Frontal cortex (tissue), 4 donors: ENCODE measurements at places on chromosomes 6 and 20. TPM values are rescaled to one million over a fixed set of nuclear protein-coding genes. Genes with fewer than 3 reads are reported as not detected.

NFATC2 gene
- 0.41 TPM for total RNA-seq

CNR1 gene
- 342 TPM for total RNA-seq

DNA sequence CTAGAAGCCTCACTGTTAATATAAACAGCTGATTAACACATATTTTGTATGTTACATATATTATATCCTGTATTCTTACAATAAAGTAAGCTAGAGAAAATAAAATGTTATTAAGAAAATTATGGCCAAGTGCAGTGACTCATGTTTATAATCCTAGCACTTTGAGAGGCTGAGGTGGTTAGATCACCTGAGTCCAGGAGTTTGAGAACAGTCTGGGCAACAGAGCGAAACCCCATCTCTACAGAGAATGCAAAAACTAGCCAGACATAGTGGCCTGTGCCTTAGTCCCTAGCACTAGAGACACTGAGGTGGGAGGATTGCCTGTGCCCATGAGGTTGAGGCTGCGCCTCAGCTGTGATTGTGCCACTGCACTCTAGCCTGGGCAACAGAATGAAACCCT lies 81.9 kb downstream of the NCOA3 start:
- no peak for DNase-seq

DNA sequence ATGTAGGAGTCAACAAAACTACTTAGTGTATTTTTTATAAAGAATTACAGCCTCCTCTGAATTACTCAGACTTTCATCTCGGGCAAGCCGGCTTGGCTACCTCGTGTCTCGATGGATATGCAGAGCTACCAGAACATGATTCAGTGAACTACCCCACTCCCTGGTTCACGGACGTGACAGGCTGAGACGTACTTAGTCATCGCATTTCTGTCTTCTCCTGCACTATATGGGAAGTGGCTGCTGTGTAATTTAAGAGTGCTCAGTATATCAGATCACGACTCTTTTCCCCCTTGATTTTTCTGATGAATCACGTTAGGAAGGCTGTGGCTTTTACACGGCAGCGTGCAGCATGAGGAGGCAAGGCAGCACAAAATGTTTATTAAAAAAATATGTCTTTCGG lies 302.7 kb upstream of the ZFP64 start:
- no peak for DNase-seq

DNA sequence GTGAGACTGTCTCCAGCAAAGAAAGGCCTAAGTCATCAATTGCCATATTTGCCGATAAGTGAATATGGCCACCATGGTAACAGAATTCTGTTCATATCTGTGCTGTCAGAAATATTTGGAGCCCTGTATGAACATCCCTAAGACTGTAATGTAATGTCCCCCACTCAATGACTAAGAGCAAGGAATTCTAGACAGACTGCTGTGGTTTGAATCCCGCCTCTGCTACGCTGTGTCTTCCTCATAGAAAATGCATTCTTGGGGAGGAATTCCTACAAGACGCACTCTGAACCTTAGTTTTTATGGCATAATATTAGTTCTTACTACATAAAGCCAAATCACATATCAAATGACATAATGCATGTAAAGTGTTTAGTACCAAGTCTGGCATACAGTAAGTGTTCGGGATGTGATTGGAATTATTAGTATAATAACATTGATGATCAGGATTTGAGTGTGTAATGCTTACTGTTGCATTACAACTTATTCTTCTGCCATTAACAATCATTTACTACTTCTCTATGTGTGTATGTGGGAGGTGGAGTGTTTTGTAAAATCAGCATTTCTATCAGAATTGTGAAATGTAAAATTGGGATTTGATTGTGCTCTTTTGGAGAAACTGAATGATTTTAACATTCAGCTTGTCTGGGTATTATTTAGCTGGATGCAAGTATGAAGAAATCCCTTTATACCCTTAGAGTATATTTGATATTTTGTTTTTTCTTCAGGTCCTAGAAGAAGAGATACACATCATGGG lies 103.0 kb downstream of the OLIG3 start:
- no peak for DNase-seq

CDH4 gene
- 22.8 TPM for total RNA-seq

ALDH5A1 gene
- 16.7 TPM for total RNA-seq

PCSK2 gene
- total RNA-seq, result 15.9 TPM

GRCh38 chr20:57807401-57808263 lies 97.8 kb upstream of the PMEPA1 start:
- no peak for DNase-seq

AGER gene
- total RNA-seq, result 0.82 TPM

CCDC170 gene
- total RNA-seq, result 0.41 TPM

DNA sequence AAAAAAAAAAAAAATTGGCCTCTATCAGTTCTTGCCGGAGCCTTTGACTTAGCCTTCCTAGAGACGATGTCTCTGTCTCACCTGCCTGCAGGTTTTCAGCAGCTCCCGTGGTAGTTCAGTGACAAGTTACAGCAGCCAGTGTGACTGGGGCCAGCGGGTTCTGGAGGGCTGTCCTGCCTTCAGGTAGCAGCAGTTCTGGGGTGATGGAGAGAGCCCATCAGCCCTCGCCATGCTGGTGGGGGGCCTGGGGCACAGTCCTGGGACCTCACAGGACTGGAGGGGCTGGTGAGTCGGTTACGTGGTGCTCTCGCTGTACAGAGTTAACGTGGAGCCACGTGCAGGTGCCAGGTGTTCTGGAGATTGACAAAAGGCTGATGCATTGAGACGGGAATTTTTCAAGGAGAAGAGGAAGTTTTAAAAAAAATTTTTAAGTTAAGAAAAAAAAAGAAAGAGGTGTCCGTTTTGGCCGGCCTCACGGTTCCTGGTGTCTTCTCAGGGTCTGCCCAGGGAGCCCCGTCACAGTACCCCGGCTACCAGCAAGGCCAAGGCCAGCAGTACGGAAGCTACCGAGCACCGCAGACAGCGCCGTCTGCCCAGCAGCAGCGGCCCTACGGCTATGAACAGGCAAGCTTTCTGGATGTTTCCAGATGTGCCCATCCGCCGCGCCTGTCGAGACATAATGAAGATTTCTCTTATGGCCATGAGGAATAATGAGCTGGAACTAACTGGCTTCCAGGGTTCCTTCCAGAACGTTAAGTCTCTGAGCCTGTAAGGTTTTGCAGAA lies 8.6 kb upstream of the MTG2 start:
- no peak for DNase-seq

- DNase-seq, result no peak
These were observed 44.2 kb downstream of the SNAI1 start for GRCh38 chr20:50026746-50027575.

SUMO4 gene
- total RNA-seq, result 2.4 TPM

DNA sequence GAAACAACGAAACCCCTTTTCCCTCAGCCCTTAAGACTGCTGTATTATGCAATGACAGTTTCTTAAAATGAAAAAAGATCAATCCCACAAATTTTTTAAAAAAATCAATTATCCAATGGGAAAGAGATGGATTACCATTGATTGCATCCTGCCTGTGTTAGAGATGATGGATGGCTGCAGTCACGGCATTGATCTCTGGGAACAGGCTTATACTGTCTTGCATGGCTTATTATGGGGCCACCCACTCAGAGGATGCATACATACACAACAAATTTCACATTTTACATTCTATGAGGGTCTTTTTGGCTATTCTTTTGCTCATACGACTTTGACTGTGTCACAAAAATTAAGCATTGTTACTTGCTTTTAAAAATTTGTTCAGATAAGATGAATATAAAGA lies 724.3 kb downstream of the HDGFL1 start:
- no peak for DNase-seq

DNA sequence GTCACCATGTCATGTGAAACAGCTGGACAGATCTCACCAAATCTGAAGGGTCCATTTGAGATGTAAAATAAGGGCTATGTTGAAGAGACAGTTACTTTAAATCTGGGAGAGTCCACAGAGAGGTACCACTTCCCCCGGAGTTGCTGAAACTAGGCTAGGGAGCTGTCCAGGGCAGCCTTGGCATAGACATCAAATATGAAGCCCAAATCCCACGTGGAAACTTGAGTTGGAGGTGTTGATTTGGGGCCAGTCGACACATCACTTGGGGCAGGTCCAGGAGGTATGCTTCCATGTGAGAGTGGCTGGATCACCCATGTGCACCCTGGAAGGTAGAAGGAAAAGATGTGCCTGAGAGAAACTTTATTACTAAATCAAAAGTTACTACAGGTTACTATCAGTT lies 12.0 kb upstream of the SERPINB9 start:
- DNase-seq, result no peak

MOG gene
- under 0.01 TPM for total RNA-seq
